ENCODE measurements at places on chromosomes 7 and 10.

DNA sequence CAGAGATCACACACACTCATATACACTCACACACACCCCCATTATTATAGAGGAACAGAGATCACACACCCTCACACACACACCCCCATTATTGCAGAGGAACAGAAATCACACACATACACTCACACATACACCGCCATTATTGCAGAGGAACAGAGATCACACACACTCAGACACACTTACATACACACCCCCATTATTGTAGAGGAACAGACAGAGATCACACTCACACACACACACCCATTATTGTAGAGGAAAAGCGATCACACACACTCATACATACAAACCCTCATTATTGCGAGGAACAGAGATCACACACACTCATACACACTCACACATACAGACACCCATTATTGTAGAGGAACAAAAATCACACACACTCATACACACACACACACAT lies 239.0 kb downstream of the BUB3 start:
- DNase-seq = no peak

DNA sequence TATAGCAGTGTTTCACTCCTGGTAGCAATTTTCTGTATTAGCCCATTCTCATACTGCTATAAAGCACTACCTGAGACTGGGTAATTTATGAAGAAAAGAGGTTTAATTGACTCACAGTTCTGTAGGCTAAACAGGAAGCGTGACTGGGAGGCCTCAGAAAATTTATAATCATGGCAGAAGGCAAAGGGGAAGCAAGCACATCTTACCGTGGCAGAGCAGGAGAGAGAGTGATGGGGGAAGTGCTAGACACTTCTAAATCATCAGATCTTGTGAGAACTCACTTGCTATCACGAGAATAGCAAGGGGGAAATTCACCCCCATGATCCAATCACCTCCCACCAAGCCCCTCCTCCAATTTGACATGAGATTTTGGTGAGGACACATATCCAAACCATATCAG lies 131.6 kb upstream of the EFCAB10 start:
- DNase-seq = no peak

DNA sequence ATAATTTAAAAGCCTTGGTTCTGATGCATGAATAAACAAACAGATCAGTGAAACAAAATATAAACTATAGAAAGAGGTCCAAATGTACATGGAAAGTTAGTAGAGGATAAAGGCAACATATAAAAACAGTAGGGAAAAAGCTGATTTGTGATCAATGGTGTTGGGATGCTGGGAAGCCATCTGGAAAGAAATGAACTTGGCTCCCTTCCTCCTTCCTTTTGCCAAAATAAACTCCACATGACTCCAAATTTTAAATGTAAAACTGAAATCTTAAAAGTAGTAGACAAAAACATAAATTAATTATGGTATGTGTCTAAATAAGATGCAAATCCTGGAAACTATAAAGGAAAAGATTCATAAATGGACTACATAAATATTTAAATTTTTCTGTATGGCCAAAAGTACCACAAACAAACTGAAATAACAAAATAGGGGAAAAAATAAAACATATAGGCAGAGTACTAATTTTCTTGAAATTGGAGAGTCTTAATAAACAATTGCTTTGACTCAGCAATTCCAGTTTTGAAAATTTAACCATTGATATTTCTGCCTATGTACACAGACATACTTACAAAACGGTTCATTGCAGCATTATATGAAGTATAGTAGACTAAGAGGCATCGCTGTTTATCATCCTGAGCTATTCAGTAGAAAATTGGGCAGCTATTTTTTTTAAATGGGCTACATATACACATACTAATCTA lies 77.0 kb upstream of the TRIM24 start:
- no peak for DNase-seq

- no peak for DNase-seq
Observed at GRCh38 chr10:102841827-102842345, 4.7 kb upstream of the CYP17A1 start.

DNA sequence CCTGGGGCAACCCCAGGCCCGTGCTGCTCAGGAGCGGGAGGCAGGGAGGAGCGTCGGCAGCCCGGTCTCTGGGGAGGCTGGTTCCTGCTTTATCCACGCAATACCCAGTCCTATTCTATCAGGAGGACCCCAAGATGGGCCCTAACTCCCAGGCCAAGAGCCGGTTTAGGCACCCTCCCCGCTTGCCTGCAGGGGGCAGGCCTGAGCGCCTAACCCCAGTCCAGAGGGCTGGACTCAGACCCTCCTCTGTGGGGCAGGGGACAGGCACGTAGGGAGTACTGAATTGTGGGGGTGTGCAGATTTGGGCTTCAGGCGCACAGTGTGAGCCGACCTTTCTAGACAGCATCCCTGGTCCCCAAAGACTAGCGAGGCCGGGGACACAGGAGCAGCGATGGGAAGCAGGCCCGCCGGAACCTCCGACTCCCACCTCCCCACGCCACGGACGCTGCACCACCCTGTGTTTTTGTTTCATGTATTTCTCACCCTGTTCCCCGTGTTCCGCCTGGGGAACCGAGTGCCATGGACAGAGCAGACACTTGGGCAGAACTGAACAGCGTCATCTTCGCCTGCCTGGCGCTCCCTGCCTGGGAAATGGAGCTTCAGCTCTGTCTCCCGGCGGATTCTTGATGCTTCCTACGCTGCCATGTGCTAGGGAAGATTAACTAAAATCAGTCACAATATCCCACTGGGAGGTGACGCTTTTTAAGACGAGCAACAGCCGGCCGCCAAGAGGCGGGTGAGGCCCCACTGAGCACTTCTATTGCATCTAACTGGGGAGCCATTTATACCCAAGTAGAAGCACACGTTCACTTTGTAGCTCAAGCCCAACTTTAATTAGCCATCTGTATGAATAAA lies 5.3 kb downstream of the NUDT1 start:
- DNase-seq = no peak

GRCh38 chr7:2812831-2813230 lies 31.3 kb downstream of the GNA12 start:
- DNase-seq = no peak

DNA sequence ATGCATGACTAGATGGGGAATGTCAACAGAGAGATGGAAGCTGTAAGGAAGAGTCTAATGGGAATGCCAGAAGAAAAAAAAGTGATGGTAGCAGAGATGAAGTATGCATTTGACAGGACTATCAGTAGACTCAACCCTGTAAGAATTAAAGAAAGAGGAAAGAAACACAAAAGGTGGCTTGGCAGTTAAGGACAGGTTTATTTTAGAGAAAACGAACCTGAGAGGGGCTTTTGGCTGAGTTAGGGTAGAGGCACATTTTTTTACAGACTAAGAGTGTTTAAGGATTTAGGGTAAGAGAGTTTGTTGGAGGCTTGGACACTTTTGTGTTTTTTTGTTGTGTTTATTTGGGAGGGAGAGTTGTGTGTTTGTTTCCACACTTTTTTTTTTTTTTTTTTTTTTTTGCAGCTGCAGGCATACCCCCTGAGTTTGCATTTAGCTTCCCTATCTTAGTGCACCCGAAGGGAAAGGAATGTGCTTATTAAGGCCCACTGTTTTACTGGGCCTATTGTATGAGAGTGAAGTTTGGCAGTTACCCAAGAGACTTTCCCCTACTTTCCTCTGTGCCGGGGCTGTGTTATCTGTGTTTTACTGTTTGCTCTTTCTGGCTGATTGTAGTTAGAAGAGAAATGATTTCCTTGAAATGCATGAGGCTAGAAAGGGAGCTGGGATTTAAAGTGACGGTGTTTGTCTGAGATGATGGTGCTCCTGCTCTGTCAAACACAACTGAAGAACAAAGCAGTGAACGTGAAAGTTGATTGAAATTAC lies 32.0 kb downstream of the NPVF start:
- DNase-seq = no peak

DNA sequence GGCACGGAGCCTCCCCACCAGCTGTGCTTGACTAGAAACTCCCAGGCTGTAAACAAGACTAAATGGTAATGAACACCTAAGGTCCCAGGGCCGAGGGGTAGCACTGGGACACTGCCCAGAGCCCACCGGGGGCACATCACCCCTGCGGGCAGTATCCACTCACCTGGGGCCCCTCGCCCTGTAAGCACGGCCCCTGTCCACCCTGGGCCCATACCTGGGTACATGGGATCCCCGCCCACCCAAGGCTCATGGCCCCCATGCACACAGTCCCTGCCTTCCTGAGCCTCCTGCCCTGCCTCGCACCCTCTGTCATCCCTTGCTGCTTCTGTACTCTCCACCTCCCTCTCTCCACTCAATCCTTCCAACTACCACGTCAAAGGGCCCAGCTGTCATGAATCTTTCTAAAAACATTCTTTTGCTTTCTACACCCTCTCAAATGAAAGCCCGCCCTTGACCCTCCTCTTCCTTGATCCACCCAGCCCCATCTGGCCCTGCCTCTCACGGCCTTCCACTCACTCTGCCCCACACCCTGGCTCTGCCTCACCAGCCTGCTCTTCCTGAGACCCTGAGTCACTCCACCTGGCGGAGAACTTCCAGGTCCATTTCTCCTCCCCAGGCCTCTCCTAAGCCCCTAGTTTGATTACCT lies 173.1 kb downstream of the PARD3 start:
- no peak for DNase-seq

GRCh38 chr7:94510582-94511496 lies 1.2 kb downstream of the CASD1 start:
- peak; percentile 68 for DNase-seq

GRCh38 chr10:7810443-7810842 lies 7.9 kb upstream of the TAF3 start:
- no peak for DNase-seq

DNA sequence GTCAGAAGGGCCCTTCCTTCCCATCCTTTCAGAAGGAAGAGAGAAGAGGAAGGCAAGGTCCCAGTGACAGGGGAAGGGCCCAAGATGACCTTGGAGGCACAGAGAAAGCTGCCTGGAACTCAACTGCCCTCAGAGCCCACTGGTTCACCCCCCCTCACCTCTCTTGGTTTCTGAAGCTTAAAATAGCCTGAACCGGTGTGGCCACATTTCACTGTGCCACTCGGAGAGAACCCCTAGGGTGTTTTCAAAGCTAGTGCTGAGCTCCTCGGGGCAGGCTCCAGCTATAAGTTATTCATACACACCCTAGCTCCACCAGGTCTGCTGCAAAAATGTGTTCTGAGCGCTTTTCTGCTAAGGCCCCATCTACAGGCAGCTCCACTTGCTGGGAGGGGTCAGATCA lies 60.9 kb upstream of the ADRB1 start:
- no peak for DNase-seq

GRCh38 chr10:85537561-85537960 lies 829.0 kb downstream of the GRID1 start:
- DNase-seq = no peak

GRCh38 chr10:6347391-6347951 lies 144.7 kb downstream of the PFKFB3 start:
- DNase-seq = peak; percentile 5

GRCh38 chr7:76225379-76225778 lies 23.7 kb downstream of the SRRM3 start:
- no peak for DNase-seq

GRCh38 chr10:34576797-34577196 lies 238.3 kb downstream of the PARD3 start:
- DNase-seq = no peak

- no peak for DNase-seq
Observed at GRCh38 chr10:77266242-77266641, 371.4 kb downstream of the KCNMA1 start.

DNA sequence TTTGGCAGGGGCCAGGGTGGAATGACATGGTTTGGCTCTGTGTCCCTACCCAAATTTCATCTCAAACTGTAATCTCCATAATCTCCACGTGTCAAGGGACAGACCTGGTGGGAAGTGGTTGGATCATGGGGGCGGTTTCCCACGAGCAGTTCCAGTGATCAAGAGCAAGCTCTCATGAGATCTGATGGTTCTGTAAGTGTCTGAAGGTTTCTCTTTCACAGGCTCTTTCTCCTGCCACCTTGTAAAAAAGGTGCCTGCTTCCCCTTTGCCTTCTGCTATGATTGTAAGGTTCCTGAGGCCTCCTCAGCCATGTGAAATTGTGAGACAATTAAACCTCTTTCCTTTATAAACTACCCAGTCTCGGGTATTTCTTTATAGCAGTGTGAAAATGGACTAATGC lies 188.3 kb downstream of the CHCHD3 start:
- no peak for DNase-seq

DNA sequence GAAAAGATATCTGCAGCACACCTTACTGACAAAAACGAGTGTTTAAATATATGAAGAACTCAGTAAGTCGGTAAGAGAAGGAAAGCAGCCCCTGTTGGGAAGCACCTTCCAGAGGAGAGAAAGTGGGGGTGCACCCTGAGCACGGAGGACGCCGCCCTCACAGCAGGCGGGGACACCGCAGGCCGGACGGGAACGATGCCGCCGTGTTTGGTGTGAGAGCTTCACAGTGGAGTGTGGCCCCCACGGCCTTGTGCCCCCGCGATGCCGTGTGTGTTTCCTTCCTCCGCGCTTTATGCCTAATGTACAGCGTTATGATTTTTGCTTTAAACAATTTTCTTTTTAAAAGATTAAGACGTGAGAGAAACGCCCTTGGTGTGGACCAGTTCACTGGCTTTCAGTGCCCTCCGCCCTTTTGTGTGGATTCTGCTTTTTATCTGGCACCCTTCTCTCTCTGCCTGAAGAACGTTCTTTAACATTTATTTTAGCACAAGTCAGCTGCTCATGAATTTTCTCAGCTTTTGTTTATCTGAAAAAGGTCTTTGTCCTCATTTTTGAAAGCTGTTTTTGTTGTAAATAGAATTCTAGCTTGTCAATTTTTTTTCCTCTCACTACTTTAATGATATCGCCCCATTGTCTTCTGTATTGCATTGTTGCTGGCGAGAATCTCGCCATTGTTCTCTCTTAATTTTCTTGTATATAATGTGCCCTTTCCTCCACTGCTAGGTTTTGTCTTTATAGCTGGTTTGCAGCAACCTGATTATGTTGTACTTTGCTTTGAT lies 110.7 kb downstream of the INPP5A start:
- no peak for DNase-seq

- DNase-seq = no peak
Observed at GRCh38 chr7:131363719-131364118, 36.0 kb downstream of the MKLN1 start.

DNA sequence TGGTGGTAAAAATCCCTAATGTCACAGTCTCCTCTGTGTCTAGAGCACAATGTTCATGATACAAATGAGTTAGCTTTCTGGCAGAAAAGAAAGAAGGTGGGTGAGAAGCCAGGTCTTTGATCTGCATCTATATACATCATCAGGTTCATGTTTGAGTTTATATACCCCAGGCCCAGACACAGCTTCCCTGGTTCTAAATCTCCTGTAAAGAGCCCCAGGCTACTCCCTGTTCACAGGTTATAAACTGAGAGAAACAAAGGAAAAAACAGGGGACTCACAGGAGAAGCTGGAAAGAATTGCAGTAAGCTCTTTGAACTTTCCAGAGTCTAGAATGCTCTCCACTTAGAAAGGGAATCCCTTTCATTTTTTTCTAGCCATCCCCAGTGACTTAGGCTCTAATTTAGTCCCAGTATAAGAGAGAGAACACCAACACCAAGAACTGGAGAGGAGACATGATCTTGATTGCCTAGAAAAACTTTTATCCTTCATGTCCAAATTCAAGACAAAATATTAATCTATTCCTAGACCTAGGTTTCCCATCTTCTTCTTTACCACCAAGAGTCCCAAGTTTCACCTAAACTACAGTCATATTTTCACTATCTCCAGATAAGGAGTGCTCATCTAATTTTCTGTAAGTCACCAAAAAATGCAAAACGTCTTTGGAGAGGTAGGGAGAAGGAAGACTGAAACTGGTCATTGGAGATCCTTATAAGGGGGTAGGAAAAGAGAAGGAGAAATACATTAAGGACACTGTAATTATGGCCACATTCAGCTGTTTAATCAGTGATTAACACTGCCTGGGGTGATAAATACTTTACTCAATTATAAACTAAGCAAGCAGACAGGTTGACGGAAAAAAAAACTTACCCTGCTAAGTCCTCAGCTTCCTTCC lies 469 bp downstream of the MSS51 start:
- no peak for DNase-seq

Measured in hematopoietic multipotent progenitor cell (in vitro differentiated cells).